ENCODE measurements at places on chromosomes 7 and 10.

- no peak for DNase-seq
Measured at GRCh38 chr7:69696054-69696591, 97.8 kb downstream of the AUTS2 start.

DNA sequence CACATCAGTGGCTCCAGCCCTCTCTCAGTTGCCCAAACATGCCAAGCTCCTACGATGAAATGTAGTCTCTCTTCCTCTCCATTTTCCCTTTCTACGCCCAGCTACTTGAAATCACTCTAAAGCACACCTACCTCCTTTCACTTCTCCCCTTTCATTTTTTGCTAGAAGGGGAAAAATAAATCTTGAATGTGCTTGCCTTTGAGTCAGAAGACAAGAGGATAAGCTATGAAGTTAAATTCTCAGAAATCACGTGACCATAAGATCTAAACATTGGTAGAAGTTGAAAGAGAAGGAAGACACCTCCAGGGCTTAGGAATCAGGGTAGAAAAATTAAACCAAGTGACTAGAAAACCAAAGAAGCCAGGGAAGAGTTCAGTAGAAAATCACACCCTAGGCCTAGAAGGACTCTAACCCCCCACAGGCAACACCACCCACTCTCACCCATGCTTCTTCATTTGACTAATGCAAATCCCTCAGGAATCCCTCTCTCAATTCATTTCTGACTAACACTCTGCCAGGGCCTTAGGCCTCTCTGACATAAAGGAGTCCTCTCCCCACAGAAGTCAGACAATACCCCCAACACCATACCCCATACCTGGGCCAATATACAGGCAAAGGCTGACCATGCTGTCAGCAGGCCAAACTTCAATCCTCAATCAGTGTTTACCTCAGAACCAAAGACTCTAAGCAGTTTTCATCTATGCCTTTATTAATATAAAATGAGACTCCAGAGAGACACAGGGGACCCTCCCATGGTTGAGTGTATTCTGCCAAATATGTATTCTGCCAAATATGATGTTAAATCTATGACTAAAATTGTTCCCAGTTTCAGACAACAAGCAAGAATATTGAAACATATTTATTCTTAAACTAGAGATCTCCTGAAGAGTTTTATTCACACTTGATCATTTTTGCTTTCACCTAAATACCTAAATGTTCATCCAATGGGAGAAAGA is 84.8 kb downstream of the ELMO1 start:
- no peak for DNase-seq

GRCh38 chr10:60414877-60415585 is 25.4 kb upstream of the ANK3 start:
- no peak for DNase-seq

DNA sequence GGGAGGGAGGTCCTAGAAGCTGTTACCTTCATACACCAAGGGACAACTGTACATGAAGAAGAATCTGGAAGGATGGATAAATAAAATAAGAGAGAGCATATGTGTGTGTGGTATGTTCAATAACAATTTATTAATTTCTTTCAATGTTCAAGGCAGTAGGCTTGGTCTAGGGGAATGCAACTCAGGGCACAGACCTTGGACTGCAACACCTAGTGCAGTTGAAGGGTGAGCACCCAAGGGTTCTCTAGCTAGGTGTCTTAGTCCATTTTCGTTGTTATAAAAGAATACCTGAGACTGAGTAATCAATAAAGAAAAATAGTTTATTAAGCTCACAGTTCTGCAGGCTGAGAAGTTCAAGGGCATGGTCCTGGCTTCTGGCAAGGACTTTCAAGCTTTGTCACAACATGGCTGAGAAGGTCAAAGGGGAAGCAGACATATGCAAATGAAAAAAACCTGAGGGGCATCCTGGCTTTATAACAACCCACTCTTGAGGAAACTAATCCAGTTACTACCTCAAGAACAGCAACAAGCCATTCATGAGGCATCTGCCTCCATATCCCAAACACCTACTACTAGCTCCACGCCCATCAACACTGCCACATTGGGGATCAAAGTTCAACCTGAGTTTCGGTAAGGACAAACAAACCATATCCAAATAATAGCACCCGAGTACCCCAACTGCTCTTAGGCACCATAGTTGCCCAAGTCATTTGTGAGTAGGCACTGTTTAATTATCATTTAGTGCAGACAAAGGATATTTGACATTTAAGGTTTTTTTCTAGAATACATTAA is 15.7 kb upstream of the SGCE start:
- DNase-seq, result no peak

GRCh38 chr10:76037531-76038155 is 606.2 kb downstream of the LRMDA start:
- no peak for DNase-seq

DNA sequence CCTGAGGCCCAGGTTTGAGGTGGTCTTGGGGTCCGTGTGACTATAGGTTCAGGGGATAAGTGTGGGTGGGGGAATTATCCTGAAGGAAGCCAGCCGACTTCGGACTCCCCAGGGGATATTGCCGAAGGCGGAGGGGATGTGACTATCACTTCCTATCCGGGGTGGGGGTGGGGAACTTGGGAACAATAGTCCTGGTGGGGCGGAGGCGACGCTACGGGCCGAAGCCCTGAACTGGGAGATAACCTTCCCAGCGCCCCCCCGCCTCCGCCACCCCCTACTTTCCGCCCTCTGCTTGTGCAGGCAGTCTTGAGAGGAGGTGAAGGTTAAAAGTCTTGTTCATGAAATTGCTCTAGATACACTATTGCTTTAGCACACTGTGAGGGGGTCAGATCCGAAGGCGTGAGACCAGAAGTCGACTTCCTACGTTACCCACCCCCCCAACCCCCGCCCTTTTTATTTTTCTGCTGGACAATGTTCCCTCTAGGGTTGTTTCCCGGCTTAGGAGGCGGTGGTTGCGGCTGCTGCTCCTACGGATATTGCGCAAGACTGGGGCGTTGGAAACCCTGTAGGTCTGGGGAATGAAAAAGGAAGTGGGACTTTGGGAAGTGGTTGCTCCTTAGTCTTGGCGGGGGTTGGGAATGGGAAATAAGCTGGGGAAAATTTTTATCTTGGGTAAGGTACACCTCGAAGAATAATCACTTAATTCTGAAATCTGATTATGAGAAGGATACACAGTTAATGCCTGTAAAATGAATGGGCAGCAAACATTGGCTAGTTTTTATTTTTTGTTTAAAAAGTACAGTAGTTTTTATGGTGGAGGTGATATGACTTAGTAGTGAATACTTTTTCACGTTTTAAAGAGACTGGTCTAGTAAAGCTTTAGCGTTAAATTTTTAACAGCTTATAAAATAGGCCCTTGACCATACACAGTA is 1.5 kb downstream of the PTPN12 start:
- peak; percentile 24 for DNase-seq

GRCh38 chr7:40186586-40186985 is 51.8 kb downstream of the SUGCT start:
- no peak for DNase-seq

- no peak for DNase-seq
Measured at GRCh38 chr7:115122388-115122787, 200.5 kb downstream of the MDFIC start.

DNA sequence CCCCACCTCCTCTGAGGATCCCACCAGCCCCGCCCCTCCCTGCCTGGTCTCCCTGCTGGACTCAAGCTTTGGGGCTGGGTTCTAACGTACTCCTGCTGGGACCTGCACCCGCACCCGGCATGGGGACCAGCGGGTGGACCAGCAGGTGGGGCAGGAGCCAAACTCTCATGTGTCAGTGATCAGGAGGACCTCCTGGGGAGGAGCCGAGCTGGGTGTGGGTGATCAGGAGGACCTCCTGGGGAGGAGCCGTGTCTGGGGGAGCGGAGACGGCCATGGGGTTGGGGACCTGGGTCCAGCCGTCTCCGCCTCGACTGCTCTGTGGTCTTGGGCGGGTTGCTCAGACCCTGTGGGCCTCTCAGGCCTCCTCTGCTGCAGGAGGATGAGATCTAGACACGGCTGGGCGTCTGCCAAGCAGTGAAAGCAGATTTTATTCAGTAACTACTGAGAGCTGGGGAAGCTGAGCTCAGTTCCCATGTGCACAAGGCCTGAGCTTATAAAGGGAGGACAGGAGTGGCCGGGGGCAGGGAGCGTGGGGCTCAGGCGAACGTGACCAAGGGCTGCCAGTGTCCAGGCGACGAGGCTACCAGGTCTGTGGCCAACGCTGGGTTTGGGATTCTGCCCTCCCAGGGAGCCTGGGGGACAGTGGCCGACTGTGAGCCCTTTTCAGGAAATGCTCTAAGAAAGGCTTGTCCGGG is 33.6 kb upstream of the UTF1 start:
- no peak for DNase-seq

GRCh38 chr10:54470324-54470631 is 330.8 kb downstream of the PCDH15 start:
- no peak for DNase-seq

DNA sequence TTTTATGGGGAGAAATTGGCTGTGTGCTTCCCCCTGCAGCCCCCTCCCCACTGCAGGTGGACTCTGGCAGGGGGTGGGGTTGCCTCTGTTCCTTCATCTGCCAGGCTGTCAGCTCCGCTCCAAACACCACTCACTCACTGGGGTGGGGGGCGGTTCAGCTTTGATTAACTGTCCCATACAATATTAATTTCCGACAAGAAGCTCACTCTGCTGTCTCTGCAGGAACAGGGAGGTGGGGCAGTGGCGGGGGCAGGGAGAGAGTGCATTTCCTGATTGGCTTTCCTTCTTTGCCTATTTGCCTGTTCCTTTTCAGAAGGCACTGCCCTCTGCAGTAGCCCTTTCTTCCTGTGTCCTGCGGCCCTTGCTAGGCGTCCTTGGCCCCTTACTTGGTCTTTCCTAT is 500.8 kb downstream of the PLXNA4 start:
- no peak for DNase-seq

DNA sequence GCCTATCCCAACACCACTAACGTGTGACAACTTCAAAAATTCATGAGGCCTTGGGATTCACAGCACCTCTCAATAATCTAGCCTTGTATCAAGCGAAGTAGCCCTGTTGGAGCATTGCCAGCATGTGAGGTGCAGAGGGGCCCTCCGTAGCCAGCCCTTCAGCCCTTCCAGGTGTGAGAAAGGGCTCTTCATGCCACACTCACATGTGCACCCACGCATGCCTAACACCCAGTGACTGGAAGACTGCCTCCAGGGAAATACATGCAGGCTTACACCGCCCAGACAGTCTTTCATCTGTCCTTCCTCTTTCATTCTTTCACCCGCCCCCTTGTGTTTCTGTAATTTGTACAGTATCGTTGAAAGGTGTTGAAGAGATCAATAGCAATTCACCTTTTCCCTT is 26.1 kb downstream of the LRRC4 start:
- DNase-seq, result no peak

DNA sequence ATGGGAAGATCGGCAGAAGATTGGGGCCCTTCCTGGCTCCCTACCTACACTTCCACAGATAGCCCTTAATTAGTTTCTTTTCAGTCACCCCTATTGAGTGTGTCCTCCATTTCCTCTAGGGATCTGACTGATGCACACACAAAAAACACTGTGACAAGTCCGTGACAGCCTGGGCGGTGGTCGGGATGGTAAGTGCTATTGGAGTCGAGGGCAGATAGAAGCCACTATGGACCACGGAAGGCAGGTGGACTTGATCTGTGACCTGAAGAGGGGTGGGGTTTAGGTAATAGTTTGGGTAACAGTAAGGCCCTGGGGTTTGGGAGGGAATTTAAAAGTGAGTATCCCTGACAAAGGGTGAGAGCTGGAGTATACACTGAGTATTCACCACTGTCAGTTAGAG is 53.0 kb downstream of the PDK4 start:
- DNase-seq, result no peak

DNA sequence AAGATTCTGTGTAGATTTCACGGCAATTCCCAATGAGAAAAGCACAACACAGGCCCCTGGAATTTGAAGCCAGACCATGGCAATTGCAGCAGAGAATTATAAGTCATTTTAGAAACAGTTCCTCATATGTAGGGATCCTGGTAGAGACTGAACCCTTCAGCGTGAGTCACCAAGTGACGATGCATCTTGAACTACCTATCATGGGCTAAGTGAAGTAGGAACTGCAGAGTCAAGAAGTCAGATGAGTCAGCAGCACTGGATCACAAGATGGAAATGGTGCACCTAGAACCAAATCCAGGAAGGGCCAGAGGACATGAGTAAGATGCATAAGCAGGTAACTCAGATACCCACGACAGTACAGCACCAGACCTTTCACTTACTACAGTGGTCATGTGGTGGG is 140.0 kb upstream of the TPK1 start:
- no peak for DNase-seq

DNA sequence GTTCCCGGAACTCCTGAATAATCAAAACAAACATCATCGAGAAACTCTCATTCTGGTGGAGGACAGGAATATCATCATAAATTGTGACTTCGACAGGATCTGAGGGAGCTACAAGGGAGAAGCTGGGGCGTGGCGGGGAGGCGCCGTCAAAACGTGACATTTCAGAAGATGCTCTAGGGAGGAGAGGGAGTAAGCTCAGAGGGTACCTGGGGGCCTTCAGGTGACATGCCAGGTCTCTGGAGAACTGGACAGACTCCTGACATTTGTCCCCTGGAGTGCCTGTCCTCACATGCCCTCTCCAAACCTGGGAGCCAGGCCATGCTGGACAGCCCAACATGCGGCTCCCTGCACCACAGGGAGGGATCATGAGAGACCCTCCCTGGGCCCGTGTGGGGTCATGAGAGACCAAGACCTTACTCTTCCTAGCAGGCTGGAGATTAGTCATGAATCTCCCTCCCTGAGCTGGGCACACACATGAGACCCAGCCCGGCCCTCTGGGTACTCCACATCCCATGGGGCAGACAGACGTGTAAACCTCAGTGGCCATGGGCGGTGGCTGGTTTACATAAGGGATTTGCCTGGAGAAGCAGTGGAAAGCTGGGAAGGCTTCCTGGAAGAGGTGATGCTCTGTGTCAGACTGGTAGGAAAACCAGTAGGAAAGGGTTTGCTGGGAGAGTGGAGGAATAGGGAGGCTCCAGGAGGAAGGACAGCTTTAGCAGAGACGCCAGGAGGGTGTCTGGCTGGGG is 81.0 kb downstream of the MYL10 start:
- no peak for DNase-seq

GRCh38 chr10:77475522-77475921 is 162.1 kb downstream of the KCNMA1 start:
- DNase-seq, result no peak

DNA sequence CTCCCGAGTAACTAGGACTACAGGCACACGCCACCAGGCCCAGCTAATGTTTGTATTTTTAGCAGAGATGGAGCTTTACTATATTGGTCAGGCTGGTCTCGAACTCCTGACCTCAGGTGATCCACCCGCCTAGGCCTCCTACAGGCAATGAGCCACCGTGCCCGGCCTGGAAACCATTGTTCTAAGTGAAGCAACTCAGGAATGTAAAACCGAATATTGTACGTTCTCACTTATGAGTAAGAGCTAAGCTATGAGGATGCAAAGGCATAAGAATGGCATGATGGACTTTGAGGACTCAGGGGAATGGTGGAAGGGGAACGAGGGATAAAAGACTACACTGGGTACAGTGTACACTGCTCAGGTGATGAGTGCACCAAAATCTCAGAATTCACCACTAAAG is 235.1 kb upstream of the AUTS2 start:
- DNase-seq, result no peak

- peak; percentile 1 for DNase-seq
Measured at GRCh38 chr10:90695915-90696676, 161.7 kb downstream of the HTR7 start.
